ENCODE measurements at places on chromosomes 1 and 21.

- no peak for DNase-seq
These were observed 498 bp upstream of the CLCA2 start for GRCh38 chr1:86423473-86423872.

DNA sequence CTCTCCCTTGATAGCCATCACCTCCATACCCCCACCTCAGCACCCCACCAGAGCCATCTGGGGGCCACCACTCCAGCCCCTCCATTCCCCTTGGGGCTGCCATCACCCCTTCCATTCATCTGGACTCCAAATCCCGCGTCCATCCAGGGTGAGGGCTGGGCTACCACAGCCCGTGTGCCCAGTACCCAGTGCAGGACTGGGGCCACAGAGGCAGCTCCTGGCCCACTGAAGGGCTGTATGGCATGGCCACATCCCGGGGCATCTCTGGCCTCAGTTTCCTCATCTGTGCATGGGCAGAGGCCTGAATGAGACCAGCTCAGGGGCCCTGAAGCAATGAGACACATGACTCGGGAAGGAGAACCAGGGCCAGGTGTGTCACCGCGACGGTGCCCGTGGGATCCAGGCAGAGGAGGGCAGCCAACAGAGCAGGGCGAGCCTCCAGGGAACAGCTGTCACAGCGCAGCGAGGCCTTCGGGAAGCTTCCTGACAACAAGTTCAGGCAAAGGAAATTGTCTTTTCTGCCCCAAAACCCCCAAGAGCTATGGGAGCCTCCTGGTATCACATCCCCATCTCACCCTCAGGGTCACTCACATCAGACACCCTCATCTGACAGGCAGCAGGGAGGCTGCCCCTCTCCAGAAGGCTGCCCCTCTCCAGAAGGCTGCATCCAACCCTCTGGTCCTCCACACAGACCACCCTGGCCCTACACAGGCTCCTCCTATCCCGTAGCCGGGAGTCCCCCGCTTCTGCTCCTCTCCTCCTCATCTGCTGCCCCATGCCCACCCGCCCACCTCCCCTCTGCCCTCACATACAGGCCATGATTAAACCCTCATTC is 76.3 kb downstream of the MEGF6 start:
- DNase-seq = no peak

- DNase-seq = no peak
These were observed 579.9 kb upstream of the BEND5 start for GRCh38 chr1:49356594-49356993.

GRCh38 chr1:183480971-183481441 is 8.7 kb downstream of the SMG7 start:
- DNase-seq = no peak

DNA sequence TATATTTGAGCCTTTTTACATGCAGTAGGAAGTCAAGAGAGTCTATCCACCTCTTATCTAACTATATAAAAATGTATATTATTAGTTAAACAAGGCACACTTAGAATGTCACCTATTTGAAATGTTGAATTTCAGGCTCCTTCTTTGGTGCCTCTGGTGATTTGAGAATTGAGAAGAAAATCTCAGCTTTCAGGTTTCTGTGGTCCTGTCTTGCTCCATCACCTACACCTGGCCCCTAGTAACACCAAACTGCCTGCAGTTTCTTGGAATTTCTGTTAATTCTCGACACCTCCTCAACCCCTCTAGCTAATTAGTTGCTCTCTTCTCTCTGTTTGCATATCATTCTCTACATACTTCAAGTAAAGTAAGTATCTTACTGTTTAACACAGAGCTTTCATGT is 54.9 kb upstream of the WNT2B start:
- no peak for DNase-seq
